ENCODE measurements at places on chromosomes 3 and 15.
A peak's percentile ranks its signal among the peaks of the same experiment; 100 is the strongest.

- DNase-seq, result no peak
Observed at GRCh38 chr3:154122912-154123559, 1.8 kb downstream of the ARHGEF26 start.

DNA sequence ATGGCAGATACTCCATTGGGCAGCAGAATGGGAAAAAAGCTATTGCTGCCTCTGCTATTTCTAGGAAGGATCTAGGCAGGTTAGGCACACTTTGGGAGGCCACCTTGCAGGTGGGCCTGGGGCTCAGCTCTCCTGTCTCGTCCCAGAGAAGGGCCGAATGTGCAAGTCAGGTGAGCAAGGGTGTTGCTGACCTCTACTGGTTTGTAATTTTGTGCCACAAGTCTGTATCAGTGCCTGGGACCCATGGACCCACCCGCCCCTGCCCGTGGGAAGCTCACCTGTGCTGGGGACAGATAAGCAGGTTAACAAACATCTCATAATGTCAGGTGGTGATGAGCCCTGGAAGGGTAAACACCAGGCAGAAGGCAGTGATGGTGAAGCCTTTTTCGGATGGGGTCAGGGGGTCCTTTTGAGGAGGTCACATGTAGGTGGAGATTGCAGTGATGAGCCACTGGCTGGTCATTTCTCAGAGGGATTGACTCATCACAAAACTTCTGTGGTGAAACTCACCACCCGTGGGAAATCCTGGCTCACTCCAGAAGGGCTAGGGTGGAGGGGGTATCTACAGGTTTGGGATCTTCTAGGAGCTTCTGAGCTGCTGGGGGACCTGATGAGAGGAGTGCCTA, 161.3 kb downstream of the KLF13 start:
- no peak for DNase-seq

DNA sequence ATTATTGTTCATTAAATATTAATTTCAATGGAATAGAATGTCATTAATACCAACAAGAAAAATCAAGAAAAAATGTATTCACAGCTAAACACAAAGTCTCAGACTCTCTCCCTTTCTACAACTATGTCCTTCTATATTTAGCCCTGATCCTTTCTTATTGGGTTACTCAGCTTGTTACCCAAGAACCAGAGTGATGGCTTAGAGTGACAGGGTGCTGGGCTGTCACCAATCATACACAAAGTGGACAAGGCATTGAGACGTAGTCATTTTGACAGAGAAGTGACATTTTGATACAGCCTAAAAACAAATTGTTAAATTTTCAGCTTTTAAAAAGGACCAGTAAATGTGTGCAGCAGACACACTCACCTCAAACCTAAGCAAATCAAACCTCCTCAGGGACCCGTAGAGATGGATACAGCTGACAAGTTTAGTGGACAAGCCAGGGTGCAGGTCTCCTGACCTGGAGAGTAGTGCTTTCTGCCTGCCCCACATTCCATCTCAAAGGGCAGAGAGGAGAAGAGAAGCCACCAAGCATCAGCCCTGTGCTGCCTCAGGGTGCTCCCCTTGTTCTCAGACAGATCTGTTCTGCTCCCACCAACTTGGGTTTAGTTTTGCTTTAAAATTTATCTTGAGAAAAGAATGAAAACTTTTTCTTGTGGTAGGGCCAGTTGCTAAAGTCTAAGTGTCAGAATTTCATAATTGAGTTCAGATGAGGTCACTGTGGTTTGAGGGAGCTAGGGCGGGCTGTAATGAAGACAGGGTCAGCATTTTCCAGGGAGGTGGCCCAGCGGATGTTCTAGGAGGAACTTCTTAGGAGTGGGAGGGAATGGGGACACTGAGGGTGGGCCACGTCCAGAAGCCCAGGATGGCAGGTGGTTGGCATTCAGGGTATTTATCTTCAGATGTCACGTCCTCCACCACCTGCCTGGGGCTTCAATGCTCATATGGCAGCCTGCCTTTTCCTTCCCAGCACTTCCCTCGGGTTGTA, 136.5 kb upstream of the TBL1XR1 start:
- DNase-seq, result no peak

DNA sequence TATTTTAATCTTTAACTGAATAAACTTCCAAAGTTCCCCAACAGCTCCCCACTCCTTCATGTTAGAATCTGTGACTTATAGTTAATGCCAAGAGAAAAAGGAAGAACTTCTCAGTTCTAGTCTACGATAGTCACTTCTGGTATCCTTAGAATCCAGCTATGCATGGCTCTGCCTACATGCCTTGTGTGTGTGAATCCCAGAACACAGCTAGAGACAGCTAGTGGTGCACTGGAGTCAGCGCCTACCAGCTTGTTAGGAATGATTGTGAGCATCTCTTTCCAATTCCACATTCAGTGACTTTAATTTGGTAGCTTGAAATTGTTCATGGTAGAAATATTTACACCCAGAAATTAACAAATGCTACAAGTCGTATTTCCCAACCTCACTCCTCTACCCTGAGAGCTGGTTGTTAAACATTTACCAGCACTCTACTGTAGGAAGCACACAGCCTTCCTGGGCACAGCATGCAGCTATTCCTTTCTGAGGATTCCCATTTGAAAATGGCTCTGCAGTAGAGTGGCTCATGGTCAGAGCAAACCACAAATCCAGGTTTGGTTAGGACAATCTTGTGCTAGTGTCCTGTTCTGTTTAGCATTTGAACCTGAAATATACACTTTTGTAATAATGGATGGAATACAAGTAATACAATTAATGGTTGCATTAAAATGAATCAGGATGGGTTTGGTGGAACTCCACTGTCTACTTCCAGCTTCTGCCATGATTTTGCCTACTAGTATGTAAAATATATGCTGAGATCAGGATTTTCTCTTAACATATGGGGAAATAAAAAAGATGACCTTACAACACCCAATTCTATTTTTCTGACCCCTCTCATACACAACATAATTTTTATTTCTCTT, 371.0 kb upstream of the GBE1 start:
- DNase-seq, result no peak

DNA sequence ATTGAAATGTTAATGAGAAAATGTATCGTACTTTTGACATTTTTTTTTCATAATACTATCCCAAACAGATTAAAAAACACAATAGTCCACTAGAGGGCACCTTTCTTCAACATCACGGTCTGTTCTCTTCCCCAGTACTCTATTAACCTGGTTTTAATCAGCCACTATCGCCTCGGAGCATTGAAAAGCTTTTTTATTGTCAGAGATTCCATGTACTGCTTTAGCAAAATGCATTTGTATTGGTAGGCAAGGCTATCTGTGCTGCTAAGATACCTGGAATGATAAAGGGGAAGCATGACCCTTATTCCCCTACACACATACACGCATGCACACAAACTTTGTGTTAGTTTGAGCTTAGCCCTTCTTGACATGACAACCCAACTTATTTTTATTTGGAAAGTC, 160.1 kb upstream of the IL12A start:
- DNase-seq, result peak; percentile 35

GRCh38 chr3:131282379-131282778, 99.2 kb upstream of the NUDT16 start:
- no peak for DNase-seq
